Fibroblast of villous mesenchyme (primary cell): ENCODE measurements at places on chromosomes 4 and X.

- no peak for DNase-seq
Measured at GRCh38 chr4:38566806-38567398, 97.1 kb upstream of the KLF3 start.

DNA sequence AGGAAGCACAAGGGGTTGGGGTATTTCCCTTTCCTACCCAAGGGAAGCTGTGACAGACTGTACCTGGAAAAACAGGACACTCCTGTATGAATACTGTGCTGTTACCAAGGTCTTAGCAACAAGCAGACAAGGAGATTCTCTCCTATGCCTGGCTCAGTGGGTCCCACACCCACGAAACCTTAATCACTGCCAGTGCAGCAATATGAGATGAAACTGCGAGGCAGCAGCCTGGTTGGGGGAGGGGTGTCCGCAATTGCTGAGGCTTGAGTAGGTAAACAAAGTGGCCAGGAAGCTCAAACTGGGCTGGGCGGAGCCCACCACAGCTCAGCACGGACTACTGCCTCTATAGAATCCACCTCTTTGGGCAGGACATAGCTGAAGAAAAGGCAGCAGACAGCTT lies 197.7 kb downstream of the INPP4B start:
- no peak for DNase-seq

DNA sequence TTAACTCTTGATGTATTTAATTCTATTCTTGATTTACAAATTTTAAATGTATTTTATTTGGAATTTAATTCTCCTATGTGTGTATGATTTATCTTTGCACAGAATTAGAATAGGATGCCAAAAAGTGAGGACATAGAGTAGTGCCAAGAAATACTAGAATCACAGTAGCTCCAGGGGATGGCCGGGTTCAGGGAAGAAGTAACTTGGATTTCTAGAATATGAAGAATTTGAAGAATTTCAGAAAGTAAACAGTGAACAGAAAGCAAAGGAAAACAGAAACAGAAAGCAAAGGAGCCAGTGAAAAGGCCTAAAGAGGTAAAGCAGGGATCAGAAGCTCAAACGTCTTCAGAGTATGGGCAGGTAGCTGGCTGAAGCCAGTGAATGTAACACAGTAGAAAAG lies 1187.6 kb downstream of the RPA4 start:
- DNase-seq, result no peak

DNA sequence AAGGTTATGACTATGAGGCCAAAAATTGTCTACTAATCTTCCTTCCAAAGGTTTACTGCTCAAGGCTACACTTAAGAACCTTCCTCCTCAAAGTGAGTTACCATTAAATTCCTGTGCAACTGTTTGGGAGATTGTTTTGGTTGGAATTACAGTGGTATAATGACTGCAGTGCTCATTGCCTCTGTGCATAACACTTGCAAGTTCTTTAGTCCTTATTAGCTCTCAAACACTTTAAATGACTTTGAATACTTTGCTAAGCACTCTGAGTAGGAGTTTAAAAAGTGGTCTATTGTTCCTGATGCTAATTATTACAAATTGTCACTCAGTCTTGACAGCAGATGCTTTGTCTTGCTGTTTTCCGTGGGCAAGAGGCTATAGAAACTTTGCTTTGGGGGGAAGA lies 422.8 kb upstream of the PABPC4L start:
- DNase-seq, result no peak

DNA sequence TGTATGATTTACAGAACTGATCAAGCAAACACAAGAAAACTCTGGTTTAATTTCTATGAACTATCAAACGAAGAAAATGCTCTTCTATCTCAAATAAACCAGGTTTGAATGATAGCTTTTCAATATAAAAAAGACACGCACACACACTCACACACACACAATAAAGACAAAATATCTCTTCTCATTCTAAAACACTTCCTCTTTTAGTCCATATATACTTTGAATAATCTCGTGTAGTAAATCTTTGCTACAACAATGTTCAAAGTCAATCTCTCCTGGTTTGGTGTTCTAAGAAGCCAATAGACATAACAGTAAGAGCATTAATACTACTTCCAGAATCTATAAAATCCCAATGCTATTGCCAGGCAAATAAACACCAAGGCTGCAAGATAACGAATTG lies 13.3 kb downstream of the CXCL2 start:
- DNase-seq, result no peak

GRCh38 chrX:10206317-10206716 lies 49.5 kb downstream of the CLCN4 start:
- no peak for DNase-seq
